ENCODE measurements at places on chromosomes 2 and 18. TPM values are rescaled to one million over a fixed set of nuclear protein-coding genes. Genes with fewer than 3 reads are reported as not detected.

TBR1 gene
- total RNA-seq, result not detected

LINC00305 gene
- total RNA-seq, result not detected

MOGAT1 gene
- not detected for total RNA-seq

CD226 gene
- under 0.01 TPM for total RNA-seq

GPN1 gene
- total RNA-seq, result 49.1 TPM

DOK6 gene
- under 0.01 TPM for total RNA-seq

CPO gene
- total RNA-seq, result not detected

ADAM23 gene
- 2.7 TPM for total RNA-seq

CABLES1 gene
- total RNA-seq, result 0.71 TPM

SYT4 gene
- total RNA-seq, result not detected

ASTL gene
- not detected for total RNA-seq

IL36B gene
- total RNA-seq, result not detected

VRK2 gene
- 28.8 TPM for total RNA-seq

MC2R gene
- not detected for total RNA-seq

SLC4A5 gene
- total RNA-seq, result not detected

QPCT gene
- total RNA-seq, result 21.3 TPM

AGXT gene
- total RNA-seq, result not detected

PDK1 gene
- total RNA-seq, result 9.9 TPM

TWSG1 gene
- 83.6 TPM for total RNA-seq

CXCR1 gene
- total RNA-seq, result not detected

ANKRD53 gene
- 3.2 TPM for total RNA-seq

METTL4 gene
- total RNA-seq, result 11.5 TPM

Data from myometrial cell (primary cell).